Subcutaneous adipose tissue (tissue), 4 donors: ENCODE measurements at places on chromosomes 2 and 18. TPM values are rescaled to one million over a fixed set of nuclear protein-coding genes. Genes with fewer than 3 reads are reported as not detected.

CYP27C1 gene
- total RNA-seq, result 0.98 TPM

LRRTM1 gene
- total RNA-seq, result not detected

HSBP1L1 gene
- total RNA-seq, result 10.4 TPM

LOXHD1 gene
- 0.33 TPM for total RNA-seq

MYO3B gene
- not detected for total RNA-seq

TEX44 gene
- not detected for total RNA-seq

CFAP221 gene
- not detected for total RNA-seq

CCBE1 gene
- total RNA-seq, result 6.6 TPM

TMBIM1 gene
- 398 TPM for total RNA-seq

ERFE gene
- not detected for total RNA-seq

DPP4 gene
- total RNA-seq, result 15.5 TPM

ZNF519 gene
- 4.8 TPM for total RNA-seq

TMEM247 gene
- total RNA-seq, result not detected

ST6GAL2 gene
- total RNA-seq, result not detected

ATIC gene
- total RNA-seq, result 33.5 TPM

ATP9B gene
- 58.5 TPM for total RNA-seq

SF3B6 gene
- total RNA-seq, result 162 TPM

STAMBP gene
- total RNA-seq, result 33.0 TPM

TWIST2 gene
- 156 TPM for total RNA-seq

STARD6 gene
- total RNA-seq, result not detected

C1QL2 gene
- not detected for total RNA-seq

RUFY4 gene
- total RNA-seq, result 0.85 TPM

CD8B2 gene
- not detected for total RNA-seq

FOXI3 gene
- total RNA-seq, result not detected

DTNA gene
- total RNA-seq, result 16.0 TPM

DYNAP gene
- total RNA-seq, result not detected

KCNE4 gene
- total RNA-seq, result 8.5 TPM

TUBA4A gene
- total RNA-seq, result 7.2 TPM

KCNIP3 gene
- total RNA-seq, result 20.0 TPM

SPC25 gene
- total RNA-seq, result not detected

ALLC gene
- not detected for total RNA-seq
